ENCODE measurements at places on chromosomes 6 and 20.

DNA sequence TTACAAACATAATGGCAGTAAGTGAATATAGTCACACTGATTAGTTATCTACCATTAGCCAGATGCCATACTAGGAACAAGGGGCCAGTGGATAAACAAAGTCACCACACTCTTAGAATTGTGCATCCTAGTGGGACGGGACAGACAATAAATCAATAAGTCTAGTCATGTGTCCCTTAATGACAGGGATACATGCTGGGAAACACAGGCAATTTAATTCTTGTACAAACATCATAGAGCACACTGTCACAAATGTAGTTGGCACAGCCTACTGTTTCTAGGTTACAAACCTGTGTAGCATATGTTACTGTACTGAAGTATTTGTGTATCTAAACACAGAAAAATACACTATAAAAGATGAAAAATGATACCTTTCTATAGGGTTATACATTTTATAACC, 123.0 kb upstream of the FAM184A start:
- DNase-seq = no peak

DNA sequence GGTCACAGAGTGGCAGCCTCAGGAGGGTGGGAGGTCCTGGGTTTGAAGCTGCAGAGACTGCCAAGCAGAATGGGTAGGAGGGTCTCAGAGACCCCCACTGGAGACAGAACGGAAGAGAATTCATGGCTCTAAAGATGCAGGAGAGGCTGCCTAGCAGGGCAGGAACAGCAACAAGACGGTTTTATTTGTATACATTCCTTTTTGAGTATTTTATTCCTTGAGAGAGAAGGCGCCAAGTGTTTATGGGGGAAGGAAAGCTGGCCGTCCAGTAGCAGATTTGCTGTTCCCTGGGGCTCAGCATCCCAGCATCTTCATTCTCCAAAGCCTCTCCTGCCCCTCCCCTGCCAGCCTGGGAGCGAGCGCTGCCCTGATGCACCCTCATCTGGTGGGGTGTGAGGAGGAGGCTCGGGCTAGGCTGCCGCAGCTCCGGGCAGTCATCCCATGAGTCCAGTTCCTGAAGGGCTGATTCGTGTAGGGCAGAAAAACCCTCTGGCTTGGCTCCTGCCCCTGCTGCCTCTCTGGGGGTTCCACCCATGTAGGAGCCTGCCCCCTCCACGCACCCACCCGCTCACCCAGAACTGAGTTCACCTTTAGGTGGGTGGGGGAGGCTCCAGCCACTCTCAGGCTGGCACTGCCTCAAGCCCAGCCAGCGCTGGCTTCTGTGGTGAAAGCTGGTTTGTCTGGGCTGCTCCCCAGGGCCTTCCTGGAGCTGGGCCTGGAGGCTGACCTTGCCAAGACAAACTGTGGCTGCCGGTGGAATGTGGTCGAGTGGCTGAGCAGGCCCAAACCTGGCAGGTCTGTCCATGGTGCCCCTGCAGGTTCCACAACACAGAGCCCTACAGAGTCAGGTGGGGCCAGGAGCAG, 32.4 kb downstream of the CPXM1 start:
- no peak for DNase-seq

GRCh38 chr6:2848851-2849250, 7.2 kb upstream of the SERPINB1 start:
- no peak for DNase-seq

GRCh38 chr6:166169549-166170421, 2.1 kb upstream of the TBXT start:
- no peak for DNase-seq

GRCh38 chr20:49450281-49450721, 32.2 kb downstream of the KCNB1 start:
- no peak for DNase-seq
